ENCODE measurements at places on chromosomes 11 and 22. TPM values are rescaled to one million over a fixed set of nuclear protein-coding genes. Genes with fewer than 3 reads are reported as not detected.

The NPAS4 gene
- total RNA-seq = 0.34 TPM

DNA sequence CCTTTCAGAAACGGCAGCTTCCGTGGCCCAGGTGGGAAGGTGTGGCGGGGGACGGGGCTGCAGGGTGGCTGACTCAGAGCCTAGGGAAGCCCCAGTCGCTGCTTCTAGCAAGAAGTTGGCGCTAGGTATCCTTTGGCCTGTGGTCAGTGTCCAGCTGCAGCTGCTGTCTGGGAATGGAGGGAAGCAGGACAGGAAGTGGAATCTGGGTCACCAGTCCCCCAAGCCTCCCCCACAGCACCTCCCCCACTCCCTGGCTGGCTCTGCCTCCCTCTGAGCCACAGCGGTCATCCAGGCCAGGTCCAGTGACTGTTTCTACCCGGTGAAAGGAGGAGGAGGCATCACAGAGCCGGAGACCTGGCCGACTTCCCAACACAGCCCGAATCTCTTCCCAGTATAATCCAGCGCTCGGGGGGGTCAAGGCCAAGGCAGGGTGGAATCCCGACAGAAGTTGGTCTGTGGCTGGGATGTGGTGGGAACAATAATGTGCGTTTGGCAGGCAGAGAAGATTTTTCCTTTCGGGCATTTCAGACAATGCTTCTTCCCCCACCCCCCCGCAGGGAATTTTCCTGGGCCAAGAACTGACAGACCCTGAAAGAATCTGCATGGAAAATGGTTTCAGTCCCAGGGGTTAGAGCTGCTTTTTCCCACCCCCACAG is 45.1 kb downstream of the C11orf96 start:
- DNase-seq = no peak

- DNase-seq = no peak
These were observed 1.5 kb downstream of the TCF20 start for GRCh38 chr22:42268852-42269410.

DNA sequence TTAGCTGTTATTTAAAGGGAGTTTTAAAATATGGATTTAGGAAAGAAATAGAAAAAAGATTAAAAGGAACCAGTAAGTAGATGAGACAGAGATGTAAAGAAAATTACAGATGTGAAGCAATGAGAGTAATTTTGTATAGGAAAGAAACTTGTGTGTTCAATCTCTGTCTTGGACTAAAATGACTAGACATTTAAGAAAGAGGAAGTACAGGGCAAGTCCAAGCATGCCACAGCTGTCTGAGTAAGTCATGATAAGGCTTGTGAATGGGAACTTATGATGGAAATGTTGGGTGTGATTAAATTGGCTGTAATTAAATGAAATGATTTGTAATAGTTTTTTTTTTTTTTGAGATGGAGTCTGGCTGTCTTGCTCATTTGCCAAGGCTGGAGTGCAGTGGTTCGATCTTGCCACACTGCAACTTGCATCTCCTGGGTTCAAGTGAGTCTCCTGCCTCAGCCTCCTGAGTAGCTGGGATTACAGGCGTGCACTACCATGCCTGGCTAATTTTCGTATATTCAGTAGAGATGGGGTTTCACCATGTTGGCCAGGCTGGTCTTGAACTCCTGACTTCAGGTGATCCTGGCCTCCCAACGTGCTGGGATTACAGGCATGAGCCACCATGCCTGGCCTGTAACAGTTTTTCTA is 5.9 kb upstream of the ACY3 start:
- no peak for DNase-seq

- DNase-seq = no peak
These were observed 60.6 kb downstream of the MED15 start for GRCh38 chr22:20567993-20568417.

Measured in activated CD8-positive, alpha-beta T cell treated with anti-CD3 and anti-CD28 coated beads, Interleukin-2, amount 10 ng/mL, durations not matched to agents 7 days and 5 days (primary cell).